Astrocyte (in vitro differentiated cells and primary cell): ENCODE measurements at places on chromosomes 5 and 9.

DNA sequence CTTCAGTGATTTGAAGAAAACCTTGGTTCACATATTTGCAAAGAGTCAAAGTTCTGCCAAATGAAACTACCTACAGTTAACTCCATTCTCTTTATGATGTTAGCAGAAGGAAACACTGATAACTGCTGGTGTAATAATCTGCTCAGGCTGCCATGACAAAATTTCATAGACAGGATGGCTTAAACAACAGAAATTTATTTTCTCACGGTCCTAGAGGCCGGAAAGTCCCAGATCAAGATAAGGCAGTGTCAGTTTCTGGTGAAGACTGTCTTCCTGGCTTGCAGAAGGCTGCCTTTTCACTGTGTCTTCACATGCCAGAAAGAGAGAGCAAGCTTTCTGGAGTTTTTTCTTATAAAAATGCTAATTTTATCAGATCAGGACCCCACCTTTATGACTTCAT lies 102.4 kb upstream of the PARP8 start:
- no peaks in the 10 kb centered on the region for H3K4me1 ChIP-seq
- no peak overlapping the region for H3K4me3 ChIP-seq
- no peak overlapping the region for H3K27ac ChIP-seq
- H3K27me3 ChIP-seq: no peaks in the 10 kb centered on the region

GRCh38 chr5:171495122-171495700 lies 75.8 kb downstream of the FGF18 start:
- no peak for DNase-seq
- H3K27me3 ChIP-seq: no peaks in the 10 kb centered on the region
- H3K27ac ChIP-seq: no peak overlapping the region

DNA sequence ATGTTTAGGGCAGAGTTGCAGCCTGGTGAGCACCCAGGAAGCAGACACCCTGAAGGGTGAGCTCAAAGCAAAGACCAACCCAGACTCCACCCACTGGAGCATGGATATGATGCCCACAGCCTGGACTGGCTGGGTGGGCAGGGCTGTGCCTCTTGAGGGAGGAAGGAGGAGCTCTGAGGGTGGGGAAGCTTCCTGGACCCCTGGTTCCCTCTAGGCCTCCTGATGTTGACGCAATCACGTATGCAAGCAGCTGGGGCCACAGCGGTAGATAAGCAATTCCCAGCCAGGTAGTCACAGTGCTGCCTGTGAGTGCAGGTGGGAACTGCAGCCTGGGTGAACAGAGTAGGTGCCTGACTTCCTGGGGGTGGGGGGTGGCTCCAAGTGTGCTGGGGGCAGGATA lies 271.5 kb downstream of the CDK5RAP2 start:
- peaks cover 2% of the 10 kb centered on the region for H3K27me3 ChIP-seq
- no peak overlapping the region for H3K4me3 ChIP-seq
- H3K4me1 ChIP-seq: no peaks in the 10 kb centered on the region
- H3K27ac ChIP-seq: no peak overlapping the region

GRCh38 chr5:102654559-102655349 lies 100.4 kb upstream of the PAM start:
- no peak overlapping the region for H3K4me3 ChIP-seq
- peaks cover 7% of the 10 kb centered on the region for H3K4me1 ChIP-seq
- DNase-seq: no peak
- no peaks in the 10 kb centered on the region for H3K36me3 ChIP-seq

- peaks cover 6% of the 10 kb centered on the region for H3K4me1 ChIP-seq
- no peak overlapping the region for H3K27ac ChIP-seq
- no peaks in the 10 kb centered on the region for H3K27me3 ChIP-seq
- H3K4me3 ChIP-seq: no peak overlapping the region
- no peak for DNase-seq
These were observed 6.9 kb downstream of the RHOBTB3 start for GRCh38 chr5:95738072-95738471.

GRCh38 chr5:142358121-142358520 lies 33.3 kb upstream of the SPRY4 start:
- H3K36me3 ChIP-seq: no peaks in the 10 kb centered on the region

DNA sequence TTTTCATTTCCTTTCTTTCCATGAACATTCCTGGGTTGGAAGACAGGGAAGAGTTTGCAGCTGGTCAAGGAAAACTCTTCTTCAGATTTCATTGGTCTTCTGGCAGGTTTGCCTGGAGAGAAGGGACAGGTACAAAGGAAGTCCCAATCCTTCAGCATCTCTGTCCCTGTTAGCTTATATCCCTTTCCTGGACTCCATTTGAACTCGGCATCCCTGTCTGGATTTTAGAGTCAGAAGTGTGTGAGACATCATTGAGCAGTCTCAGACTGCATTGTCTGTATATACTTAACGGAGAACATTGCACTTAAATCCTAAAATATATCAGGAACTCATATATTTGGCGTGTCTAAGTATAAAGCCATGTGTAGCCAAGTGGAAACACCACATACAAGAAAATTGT lies 54.9 kb downstream of the ADGRV1 start:
- no peak for DNase-seq
- H3K4me3 ChIP-seq: no peak overlapping the region
- no peaks in the 10 kb centered on the region for H3K36me3 ChIP-seq
- no peak overlapping the region for H3K27ac ChIP-seq
- no peaks in the 10 kb centered on the region for H3K27me3 ChIP-seq

DNA sequence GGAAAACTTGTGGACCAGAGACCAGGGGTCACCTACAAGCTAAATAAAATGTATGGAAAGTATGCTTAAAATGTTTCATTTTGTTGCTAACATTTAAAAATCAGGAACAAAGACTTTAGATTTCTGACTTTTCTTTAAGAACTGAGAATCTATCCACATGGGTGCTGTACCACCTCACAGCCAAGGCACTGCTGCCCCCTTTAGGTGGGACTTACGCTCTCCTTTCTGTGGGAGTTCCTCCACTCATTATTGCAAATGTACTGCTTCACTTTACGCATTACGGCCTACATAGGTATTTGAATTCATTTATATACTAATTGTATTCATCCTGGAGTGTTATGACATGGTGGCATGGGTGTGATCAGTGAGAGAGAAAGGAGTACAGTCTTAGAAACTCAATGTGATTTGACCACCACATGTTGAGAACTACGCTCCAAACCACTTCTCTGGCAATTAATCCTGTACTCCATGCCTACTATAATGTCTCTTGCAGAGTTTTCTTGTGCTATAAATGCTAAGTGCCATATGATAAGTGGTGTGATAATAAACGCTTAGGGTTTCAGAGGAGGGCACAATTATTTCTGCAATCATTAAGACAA lies 24.7 kb upstream of the CETN3 start:
- no peak overlapping the region for H3K4me3 ChIP-seq
- DNase-seq: peak; percentile 19
- H3K27ac ChIP-seq: no peak overlapping the region
- no peaks in the 10 kb centered on the region for H3K36me3 ChIP-seq
- peaks cover 2% of the 10 kb centered on the region for H3K27me3 ChIP-seq

DNA sequence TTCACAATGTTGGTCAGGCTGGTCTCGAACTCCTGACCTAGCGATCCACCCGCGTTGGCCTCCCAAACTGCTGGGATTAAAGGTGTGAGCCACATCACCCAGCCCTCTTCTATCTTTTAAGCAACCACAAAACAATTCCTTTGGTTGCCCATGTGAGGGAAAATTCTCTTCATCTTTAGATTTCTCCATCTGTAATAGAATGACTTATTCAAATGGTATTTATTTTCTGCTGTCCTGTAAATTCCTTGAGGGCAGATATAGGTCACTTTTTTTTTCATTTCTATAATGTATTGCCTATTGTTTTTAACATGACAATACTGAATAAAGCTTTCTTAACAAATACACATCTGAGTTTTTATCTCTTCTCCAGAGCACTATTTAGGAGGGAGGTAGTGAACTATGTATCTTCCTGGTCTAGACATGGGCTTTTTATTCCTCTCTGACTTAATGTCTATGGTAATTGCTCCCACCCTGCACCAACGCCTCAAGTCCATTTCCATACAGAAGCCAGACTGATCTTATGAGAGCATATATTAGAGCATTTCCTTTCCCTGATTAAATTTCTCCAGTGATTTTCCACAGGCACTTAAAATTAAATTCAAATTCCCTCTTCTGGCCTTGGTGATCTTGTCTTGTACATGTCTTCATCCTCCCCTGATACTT lies 595.6 kb downstream of the CAAP1 start:
- H3K27me3 ChIP-seq: no peaks in the 10 kb centered on the region
- no peaks in the 10 kb centered on the region for H3K36me3 ChIP-seq
- H3K4me3 ChIP-seq: no peak overlapping the region
- DNase-seq: peak; percentile 68

DNA sequence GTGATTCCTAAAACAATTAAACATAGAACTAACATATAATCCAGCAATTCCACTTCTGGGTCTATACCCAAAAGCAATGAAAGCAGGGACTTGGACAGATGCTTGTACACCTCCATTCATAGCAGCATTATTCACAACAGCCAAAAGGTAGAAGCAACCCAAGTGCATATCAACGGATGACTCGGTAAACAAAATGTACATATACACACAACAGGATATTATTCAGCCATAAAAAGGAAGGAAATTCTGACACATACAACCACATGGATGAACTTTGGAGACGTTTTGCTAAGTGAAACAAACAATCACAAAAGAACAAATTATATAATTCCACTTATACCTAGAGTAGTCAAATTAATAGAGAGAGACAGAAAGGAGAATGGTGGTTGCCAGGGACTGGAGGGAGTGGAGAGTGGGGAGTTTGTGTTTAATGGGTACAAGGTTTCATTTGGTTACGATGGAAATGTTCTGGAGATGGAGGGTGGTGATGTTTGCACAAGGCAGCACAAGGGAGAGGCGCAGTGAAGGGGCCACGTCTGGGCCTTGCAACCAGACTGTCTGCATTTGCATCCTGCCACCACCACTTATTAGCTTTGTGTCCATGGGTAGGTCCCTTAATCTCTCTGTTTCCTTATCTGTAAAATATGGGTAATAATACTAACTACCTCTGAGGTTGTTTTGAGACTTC lies 36.3 kb upstream of the RLN1 start:
- no peak overlapping the region for H3K4me3 ChIP-seq
- no peaks in the 10 kb centered on the region for H3K36me3 ChIP-seq
- no peak for DNase-seq

GRCh38 chr9:89613912-89614892 lies 9.4 kb downstream of the GADD45G start:
- no peak overlapping the region for H3K27ac ChIP-seq
- H3K27me3 ChIP-seq: peaks cover 21% of the 10 kb centered on the region
- no peaks in the 10 kb centered on the region for H3K36me3 ChIP-seq

DNA sequence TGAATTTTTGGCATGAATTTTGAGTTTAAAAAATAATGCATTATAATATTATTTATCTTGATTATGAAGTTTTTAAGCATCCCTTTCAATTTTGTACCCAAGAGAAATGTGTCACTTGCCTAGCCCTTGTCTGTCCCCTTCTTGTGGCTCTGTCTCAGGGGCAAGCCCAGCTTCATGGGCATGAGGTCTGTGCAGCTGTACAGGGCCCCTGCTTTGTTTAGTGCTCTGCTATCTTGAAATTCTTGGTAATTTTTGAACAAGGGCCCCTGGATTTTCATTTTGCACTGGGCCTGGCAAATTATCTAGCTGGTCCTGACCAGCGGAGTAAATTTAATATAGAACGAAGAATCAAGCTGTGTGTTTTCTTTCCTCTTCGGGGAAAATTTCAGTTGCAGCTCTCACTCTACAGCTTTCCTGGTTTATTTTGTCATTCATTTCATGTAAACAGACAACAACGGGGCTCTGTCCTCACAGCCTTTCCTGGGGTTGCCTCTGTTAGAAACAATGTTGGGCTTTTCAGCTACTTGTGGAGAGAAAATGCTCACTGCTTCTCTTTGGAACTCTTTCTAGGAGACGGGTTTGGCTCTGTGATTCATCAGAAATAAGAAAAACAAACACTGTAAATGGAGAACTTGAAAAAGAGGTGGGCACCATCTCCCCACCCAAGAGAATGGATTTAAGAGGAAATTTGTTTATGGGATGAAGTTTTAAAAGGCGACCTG lies 41.1 kb downstream of the LIX1 start:
- no peak overlapping the region for H3K27ac ChIP-seq
- peaks cover 12% of the 10 kb centered on the region for H3K4me1 ChIP-seq
- peak overlapping the region; percentile 17 for H3K4me3 ChIP-seq

- H3K36me3 ChIP-seq: no peaks in the 10 kb centered on the region
- H3K4me1 ChIP-seq: peaks cover 21% of the 10 kb centered on the region
- no peak overlapping the region for H3K27ac ChIP-seq
- DNase-seq: peak; percentile 12
- no peak overlapping the region for H3K4me3 ChIP-seq
These were observed 27.7 kb downstream of the MLLT3 start for GRCh38 chr9:20594608-20595007.

GRCh38 chr9:73357607-73358006 lies 205.9 kb downstream of the ANXA1 start:
- no peak overlapping the region for H3K27ac ChIP-seq
- no peaks in the 10 kb centered on the region for H3K4me1 ChIP-seq
- H3K4me3 ChIP-seq: no peak overlapping the region
- no peak for DNase-seq

GRCh38 chr5:170571281-170571731 lies 67.5 kb downstream of the KCNIP1 start:
- no peak overlapping the region for H3K27ac ChIP-seq
- peaks cover 14% of the 10 kb centered on the region for H3K4me1 ChIP-seq
- DNase-seq: peak; percentile 86

- H3K4me3 ChIP-seq: no peak overlapping the region
- no peaks in the 10 kb centered on the region for H3K36me3 ChIP-seq
- H3K4me1 ChIP-seq: no peaks in the 10 kb centered on the region
- DNase-seq: no peak
- H3K27ac ChIP-seq: no peak overlapping the region
These were observed 23.3 kb upstream of the CLPTM1L start for GRCh38 chr5:1368236-1368635.

- H3K36me3 ChIP-seq: no peaks in the 10 kb centered on the region
- no peak for DNase-seq
- no peak overlapping the region for H3K27ac ChIP-seq
- no peak overlapping the region for H3K4me3 ChIP-seq
These were observed 81.7 kb downstream of the MUSK start for GRCh38 chr9:110750272-110750671.

DNA sequence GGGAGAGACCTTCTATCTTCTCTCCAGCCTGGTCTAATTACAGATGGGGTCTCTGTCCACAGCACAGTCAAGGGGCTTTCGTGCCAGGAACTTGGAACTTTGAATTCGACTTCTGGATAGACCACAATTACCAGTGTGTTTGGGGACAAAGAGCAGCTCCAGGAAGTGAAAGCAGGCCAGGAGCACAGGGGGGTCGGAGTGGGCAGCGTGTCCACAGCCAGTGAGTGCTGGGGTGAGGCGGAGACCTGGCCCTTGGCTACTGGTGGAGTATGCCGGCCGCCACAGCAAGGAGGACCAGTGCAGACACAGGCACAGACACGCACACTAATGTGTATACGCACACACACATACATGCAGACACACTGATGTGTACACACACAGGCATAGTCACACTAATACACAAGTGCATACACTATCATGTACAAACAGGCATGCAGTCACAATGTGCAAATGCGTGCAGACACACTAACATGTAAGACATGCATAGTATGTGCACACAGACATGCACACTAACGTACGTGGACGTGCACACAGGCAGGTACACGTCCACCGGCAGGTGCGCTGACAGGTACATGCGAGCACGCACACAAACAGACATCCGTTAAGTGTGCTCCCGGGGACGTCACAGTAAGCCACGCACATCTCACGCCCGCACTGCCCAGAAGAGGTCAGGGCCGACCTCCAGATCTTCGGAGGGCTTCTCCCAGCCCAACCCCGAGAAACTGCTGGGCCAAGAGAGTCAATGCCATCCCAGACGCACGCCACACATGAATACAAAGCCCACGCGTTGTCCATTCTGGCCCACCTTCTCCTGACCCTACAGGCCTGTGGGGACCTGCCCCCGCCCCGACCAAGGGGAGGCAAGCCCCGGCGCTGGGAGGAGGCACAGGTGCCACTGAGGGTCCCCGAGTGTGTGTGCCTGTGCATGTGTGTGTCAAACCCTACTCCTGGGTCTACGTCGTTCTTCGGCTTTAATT lies 46.5 kb downstream of the NKD2 start:
- no peaks in the 10 kb centered on the region for H3K36me3 ChIP-seq
- DNase-seq: no peak
- H3K4me1 ChIP-seq: no peaks in the 10 kb centered on the region
